ENCODE measurements at places on chromosomes 7 and 10.

- DNase-seq, result no peak
These were observed 11.8 kb upstream of the PDCD4 start for GRCh38 chr10:110859973-110860376.

GRCh38 chr10:78623578-78624215, 445.1 kb upstream of the ZMIZ1 start:
- DNase-seq, result no peak

GRCh38 chr7:84210301-84210700, 15.7 kb upstream of the SEMA3A start:
- DNase-seq, result no peak

- DNase-seq, result no peak
These were observed 651 bp downstream of the MYO3A start for GRCh38 chr10:25934621-25935139.

- no peak for DNase-seq
These were observed 33.3 kb downstream of the A1CF start for GRCh38 chr10:50851884-50852671.

- no peak for DNase-seq
These were observed 502.8 kb downstream of the TCERG1L start for GRCh38 chr10:130808686-130809085.

DNA sequence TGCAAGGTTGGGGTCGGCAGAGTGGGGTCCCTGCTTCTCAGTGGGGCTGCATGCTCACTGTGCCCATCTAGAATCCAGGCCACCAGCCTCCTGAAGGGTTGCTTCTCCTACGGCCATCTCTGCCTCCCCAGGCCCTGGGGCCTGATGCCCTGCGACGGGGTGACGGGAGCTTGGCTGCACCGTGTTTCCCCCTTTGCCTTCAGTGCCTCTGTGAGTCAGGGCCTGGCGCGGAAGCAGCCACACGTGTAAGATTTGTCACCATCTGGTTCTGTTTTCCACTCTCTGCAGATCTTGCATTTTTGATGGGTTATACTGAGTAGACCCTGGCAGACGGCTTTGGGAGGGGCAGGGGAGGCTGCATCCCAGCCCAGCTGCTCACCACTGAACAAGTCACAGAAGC, 7.2 kb downstream of the ADAMTS14 start:
- no peak for DNase-seq

DNA sequence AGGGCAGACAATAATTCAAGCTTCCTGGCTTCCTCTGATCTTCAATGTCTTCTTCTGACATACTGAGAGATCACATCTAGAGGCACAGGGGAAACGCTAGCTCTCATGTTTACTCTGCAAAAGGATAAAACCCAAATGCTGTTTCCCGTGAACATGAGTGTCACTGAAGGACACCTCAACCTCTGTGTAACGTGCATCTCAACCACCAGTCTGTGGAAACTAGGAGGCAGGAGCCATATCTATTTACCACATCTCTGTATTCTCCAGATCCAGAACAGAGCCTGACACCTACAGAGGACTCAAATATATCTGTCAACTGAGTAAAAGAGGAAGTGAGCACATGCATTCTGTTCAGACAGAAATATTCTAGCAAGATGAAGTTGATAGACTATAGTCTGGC, 140.3 kb upstream of the TARP start:
- DNase-seq, result no peak

DNA sequence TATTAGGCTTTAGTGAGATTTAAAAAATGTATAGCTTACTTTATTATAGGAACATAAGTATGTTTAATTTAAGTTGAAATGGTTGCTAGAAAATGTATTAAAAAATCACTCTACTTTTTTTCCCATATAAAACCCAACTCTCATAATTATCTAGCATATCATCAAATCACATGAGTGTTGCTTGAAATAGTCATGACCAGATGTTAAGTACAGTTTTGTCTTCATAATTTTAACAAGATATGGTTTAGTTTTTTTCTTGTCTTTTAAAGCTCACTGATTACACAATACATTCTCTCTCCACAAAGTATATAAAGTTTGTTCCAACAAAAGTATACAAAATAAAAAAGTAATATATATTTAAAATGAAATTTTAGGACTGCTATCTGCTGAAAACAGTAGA, 82.8 kb downstream of the HGF start:
- no peak for DNase-seq

- DNase-seq, result no peak
These were observed 19.0 kb downstream of the CALML5 start for GRCh38 chr10:5480162-5480941.

DNA sequence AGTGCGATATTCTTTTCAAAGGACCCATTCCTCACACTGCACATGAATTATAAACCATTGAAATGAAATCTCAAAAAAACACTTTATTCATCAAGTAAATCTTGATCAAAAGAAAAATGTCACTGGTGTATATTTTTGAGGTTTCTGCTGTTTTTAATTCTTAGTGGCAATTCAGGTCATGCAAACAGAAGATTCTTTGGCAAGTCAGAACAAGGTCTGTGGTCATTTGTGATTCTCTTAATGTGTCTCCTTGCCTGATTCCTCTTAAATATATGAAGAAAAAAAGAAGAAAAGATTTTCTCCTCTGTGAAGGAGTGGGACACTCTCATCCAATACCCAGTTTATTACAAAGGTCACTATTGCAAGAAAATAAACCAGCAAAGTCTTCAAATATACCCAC, 308.2 kb upstream of the BMPER start:
- DNase-seq, result no peak

GRCh38 chr10:13053794-13054462, 46.0 kb upstream of the OPTN start:
- no peak for DNase-seq

DNA sequence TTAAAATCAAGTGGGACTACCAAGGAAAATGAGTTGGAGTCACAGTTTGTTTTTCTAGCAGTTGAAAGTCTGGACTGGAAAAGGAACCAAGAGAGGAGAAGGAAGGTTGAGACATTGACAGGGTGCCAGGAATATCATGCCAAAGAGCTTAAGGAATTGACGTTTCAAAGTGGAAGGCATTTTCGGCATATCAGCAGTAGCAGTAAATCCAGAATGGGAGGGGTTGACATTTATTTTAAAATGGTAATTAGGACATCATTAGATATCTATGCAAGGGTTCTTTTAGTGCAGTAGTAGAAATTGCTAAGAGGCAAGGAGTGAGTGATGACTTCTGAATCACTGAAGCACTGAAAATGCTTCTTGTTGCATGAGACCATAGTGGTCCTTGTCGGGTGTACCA, 335.9 kb upstream of the PLXDC2 start:
- DNase-seq, result no peak

DNA sequence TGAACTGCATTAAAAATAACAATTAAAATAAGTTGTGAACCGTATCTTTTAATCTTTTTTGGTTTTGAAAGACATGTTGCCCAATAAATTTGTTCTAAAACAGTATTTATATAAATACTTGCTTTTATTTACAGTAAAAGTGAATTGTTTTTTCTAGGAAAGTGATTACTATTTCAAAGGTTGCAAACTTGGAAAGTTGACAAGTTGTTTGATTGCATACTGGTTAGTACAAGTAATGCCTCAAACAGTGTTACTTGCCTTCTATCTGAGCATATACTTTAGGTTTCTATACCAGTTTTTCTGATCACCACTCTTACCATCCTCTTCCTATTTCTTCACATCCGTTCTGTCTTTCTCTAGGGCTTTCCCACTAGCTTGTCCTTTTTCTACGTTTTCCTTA, 212.6 kb downstream of the FOXP2 start:
- no peak for DNase-seq

DNA sequence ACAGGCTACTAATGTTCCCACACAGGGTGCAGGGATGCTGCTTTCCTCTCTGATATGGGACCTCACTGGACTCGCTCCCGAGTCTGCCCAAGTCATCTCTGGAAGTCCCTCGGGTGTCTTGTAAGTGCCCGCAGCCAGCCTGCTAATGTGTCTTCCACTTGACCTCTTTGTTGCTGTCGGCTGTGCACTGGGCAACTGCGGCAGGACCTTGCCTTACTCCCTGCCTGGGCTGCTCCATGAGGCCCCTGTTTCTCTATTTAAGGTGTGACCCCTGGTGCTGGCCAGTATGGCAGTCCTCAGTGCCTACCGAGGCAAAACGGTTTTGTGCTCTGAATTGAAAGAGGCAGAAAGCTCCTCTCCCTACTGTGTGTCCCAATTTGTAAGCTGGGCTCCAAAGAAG, 88.8 kb upstream of the DUSP5 start:
- DNase-seq, result no peak

DNA sequence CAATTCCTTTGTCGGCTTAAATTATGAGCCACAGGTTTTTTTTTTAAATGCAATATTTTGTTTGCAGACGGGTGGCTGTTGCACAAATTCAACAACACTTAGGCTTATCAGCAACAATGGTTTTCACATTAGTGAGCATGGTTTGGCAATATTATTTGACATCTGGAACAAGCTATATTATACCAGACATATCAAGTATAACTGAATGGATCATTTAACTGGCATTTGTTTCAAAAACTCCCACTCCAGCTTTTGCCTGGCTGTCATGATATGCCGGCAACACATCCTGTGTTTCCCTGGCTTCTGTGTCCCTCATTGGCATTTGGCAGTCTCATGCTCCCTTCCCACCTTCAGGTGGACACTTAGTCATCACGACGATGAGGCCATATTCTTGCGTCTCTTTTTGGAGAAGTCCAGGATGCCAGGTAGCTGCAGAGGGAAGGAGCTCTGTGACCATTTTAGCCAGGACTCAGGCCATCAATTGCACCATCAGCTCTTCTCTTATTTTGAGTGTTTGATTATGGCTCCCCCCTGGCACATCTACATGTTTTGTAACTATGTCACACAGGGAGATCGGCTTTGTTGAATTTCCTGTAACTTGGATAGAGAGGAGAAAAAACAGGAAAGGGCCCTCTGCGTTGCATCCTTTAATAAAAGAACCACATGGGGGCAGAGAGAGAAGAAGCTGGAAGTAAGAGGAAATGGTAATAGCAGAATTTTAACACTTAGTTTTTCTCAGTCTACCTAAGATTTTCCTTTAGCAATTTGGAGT, 413.9 kb downstream of the LRMDA start:
- DNase-seq, result no peak

DNA sequence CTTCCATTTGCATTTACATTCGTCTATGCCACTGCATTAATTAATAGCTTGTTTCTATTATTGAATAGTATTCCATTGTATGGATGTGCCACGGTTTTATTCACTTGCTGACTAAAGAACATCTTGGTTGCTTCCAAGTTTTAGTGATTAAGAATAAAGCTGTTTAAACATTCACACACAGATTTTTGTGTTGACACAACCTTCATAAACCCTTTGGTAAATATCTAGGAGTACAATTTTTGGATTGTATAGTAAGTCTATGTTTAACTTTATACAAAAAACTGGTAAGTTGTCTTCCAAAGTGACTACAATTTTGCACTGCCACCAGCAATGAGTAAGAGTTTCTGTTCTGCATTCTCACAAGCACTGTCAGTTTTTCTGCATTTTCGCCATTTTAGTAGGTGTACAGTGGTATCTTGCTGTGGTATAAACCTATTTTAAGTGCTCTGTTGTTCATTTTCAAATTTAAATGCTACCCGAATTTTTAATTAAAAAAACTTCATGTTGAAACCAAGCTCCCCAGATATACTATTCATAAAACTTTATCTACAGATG, 121.4 kb downstream of the RNF133 start:
- DNase-seq, result no peak

DNA sequence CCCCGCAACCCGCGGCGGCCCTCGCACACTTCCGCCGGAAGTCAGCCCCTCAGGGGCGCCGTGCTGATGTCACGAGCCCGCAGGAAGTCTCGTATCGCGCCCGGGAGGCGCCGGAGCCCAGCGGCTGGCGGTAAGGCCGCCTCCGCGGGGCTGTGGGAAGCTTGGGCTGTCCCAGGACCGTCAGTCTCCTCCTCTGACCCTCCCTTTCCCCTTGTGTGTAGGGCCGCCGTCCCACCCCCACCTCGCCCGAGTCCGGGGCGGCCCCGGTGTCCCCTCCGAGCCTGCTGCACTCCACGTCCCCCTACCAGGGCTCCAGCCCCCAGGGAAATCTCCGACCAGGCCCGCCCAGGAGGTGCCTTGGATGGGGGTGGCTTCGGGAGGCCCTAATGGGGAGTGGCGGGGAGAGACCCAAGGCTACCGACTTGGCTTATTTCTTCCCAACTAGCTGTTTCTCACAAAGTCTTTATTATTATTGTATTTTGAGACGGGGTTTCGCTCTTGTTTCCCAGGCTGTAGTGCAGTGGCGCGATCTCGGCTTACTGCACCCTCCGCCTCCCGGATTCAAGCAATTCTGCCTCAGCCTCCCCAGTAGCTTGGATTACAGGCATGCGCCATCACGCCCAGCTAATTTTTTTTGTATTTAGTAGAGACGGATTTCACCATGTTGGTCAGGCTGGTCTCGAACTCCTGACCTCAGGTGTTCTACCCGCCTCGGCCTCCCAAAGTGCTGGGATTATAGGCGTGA, at the start of gene ZDHHC4:
Gene ZDHHC4 (plus strand): TSS at position 86 of the 745 bp plus-strand sequence. CDS start 3,108 bp downstream, outside the sequence.
- DNase-seq, result peak; percentile 69

DNA sequence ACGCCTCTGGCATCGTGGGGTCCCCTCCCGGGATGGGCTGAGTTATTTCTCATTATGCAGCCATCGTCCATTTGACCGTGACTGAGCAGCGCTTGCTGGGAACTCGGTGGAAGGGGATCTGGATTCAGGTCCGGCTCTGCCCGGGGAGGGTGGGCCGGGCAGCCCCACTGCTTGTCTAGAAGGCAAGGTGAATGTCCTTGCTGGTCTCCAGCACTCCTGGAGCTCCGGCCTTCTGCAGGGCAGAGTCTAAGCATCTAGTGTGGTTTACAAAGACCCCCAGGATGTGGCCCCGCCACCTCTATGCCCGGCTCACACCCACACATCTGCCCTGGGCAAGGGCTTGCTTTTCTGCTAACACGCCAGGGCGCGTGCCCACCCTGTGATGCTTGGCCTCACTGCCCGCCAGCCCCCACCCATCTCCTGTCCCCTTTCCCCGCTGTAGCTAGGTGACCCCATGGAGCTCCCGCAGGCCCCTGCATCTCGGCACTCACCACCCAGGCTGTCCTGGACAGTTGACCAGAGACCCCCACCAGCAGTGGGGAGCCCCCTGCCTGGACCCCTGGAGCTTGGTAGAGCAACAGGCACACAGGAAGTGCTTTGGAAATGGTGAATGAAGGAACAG, 151.0 kb upstream of the CHST15 start:
- DNase-seq, result no peak

- no peak for DNase-seq
These were observed 85.4 kb downstream of the ATXN7L1 start for GRCh38 chr7:105790996-105791395.

DNA sequence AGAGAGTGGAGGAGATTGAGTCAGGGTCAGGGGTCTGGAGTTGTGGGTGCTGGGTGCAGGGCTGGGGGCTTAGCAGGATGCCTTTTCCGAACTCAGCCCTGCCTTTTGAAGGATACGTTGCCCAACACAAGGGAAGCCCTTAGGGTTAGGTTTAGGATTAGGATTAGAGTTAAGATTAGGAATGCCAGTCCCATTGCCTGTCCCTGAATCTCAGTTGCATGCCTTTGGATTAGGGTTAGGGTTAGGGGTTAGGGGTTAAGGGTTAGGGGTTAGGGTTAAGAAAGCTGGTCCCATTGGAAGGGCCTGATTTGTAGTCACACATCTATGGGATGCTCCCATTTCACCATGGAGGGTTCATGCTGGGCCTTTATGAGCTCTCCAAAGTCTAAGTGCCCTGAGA, 20.8 kb upstream of the ZNF488 start:
- no peak for DNase-seq

All from stimulated activated CD4-positive, alpha-beta T cell treated with anti-CD3 and anti-CD28 coated beads, Interleukin-15, amount 100 ng/mL, for 1 hour (primary cell).